ENCODE measurements at places on chromosomes 7 and 10.
A peak's percentile ranks its signal among the peaks of the same experiment; 100 is the strongest.

GRCh38 chr7:155963771-155964195, 151.5 kb upstream of the SHH start:
- no peak for DNase-seq

- no peak for DNase-seq
Observed at GRCh38 chr7:45701701-45702510, 127.7 kb downstream of the ADCY1 start.

DNA sequence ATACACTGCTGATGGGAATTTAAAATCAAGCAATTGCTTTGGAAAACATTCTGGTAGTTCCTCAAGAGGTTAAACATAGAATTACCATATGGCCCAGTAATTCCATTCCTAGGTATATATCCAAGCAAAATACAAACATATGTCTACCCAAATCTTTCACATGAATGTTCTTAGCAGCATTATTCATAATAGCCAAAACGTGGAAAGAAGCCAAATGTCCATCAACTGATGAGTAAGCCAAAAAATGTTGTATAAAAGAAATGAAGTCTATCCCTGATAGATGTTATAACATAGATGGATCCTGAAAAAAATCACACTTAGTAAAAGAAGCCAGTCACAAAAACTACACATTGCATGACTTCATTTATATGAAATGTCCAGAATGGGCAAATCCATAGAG, 893.0 kb downstream of the SORCS3 start:
- no peak for DNase-seq

DNA sequence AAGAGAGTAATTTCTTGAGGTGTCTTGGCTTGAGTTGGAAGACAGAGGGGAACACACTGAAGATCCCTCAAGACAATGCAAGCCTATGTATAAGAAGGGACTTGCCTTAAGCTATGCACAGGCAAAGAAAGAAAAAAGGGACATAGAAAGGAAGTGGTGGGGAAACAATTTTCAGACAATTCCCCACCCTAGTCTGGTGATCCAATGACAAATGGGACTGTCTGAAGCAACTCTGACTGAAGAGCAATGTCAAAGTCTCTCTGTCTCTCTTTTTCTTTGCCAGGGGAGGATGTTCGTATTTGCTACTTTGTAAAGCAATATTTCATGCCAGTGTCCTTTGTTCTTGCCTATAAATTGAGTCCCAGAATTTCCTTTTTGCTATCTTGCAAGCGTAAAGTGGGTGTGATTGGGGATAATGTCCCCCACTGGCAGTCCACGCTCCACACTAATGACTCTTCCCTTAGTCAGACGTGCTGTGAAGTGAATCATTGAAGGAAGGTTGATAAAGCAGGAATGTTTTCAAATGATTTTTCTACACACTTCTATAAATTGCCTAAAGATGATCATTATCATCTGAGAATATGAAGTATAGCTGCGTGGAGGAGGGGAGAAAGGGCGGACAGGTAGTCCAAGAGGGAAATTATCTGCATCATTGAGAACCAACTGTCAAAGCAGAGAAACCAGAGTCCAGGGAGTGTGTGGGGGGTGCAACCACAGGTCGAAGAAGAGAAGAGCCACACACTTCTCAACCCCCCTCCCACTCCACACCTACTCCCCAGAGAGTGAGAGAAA, 243.8 kb upstream of the ETV1 start:
- no peak for DNase-seq

GRCh38 chr7:66173856-66174255, 31.3 kb upstream of the TPST1 start:
- no peak for DNase-seq

GRCh38 chr10:115092555-115093285, 445 bp upstream of the ATRNL1 start:
- peak; percentile 44 for DNase-seq

- DNase-seq = no peak
Observed at GRCh38 chr7:149707448-149707886, 65.9 kb downstream of the ZNF467 start.

- DNase-seq = no peak
Observed at GRCh38 chr7:99278180-99278579, 5.5 kb downstream of the MYH16 start.

All from NCI-H146 (cell line).